ENCODE measurements at places on chromosomes 13 and 19.

DNA sequence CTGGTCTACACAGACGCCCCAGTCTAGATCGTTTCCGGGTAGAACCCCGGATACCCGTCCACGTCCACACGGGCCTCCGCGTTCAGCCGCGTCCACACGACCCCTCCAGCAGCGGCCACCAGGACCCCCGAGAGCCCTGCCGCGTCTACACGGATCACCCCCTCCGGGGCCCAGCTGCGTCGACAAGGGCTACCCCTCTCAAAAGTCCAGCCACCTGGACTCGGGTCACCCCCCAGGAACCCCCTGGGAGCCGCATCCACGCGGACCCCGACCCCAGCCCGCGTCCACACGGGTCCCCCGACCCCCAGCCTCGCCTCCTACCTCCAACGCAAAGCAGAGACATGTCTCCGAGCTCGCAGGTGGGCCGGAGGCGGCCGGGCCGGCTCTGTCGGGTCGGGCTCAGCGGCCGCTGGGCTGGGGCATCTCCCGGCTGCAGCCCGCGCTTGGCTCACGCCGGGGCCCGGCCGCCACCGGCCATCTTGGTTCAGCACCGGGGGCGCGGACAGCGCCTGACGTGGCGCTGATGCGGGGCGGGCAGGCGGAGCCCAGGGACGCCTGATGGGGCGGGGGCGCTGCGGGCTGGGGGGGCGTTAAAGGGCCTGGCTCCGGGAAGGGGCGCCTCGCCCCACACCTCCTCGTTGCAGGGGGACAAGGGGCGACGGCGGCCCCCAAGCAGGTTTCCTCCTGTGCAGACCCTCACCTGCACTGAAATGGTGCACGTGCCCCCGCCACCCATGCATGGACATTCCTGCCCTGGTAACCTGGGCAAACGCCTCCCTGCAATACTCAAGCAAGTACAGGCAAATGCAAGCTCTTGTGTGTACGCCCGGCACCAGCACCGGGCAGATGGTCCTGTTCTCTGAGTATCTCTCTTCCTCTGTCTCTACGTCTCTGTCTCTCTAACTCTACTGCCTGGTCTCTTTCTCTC is at the start of gene UNC13A:
Gene UNC13A, minus strand, starts transcription at position 498 of the 928 bp plus-strand sequence. Its CDS starts 155 bp downstream, at position 343.
- peak; percentile 34 for DNase-seq

DNA sequence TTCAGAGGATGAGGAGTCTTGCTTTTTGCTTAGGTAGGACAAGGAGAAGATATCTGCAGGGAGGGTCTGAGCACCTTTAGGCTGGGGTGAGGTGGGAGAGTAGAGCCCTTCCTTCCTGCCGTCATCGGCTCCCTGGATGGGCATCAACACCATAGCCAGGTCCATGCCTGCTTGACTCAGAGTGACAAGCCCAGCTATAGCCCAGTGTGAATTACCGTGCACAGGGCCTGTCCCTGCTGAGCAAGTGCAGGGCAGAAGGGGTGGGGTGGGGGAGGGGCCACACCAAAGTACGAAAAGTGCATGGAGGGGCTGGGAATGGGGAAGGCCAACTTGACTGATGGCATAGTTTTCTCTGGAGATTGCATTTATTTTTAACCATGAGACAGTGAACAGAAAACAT is 30.3 kb upstream of the RNF113B start:
- DNase-seq: no peak

DNA sequence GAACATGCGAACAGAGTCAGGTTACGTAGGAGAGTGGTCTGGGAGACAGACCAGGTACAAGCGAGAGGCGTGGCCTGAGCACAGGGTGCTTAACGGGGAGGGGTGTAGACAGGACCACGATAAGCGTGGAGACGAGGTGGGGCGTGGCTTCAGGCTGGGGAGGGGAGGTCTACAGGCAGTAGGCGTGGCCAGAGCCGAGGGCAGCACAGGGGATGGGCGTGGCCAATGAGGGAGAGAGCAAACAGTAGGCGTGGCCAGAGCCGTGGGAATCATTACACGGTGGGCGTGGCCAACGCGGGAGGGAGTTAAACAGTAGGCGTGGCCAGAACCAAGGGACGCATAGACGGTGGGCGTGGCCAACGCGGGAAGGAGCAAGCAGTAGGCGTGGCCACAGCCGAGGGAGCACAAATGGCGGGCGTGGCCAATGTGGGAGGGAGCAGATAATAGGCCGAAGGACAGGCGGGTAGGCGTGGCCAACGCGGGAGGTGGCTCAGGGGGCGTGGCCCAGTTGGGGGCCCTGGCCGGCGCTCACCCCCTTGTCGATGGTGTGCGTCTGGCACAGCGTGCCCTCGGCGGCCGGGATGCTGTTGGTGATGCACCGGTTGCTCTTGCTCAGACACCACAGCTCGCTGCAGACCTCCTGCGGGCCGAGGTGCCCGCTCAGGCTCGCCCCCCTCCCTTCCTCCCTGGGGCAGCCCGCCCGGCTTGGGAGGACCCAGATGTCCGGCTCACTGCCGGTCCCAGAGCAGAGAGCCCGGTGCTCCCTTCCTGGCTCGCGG is 15.2 kb upstream of the MYO1F start:
- DNase-seq: peak; percentile 87

DNA sequence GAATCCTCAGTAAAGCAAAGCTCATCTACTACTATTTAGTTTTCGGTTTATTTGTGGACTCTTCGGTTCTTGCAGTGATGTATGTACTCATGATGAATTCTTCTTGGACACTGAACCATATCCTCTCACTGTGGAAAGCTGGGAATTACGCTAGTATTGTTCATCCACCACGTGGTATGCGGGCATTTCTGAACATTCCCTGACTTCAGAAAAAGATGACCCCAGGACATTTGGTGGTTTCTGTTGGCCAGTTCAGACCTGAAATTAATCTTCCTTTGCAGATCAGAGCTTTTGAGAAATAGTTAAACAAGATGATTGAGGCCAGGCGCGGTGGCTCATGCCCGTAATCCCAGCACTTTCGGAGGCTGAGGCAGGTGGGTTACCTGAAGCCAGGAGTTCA is 25.3 kb upstream of the FBN3 start:
- DNase-seq: no peak

- no peak for DNase-seq
These were observed 404.9 kb downstream of the FGF14 start for GRCh38 chr13:101996954-101997353.

DNA sequence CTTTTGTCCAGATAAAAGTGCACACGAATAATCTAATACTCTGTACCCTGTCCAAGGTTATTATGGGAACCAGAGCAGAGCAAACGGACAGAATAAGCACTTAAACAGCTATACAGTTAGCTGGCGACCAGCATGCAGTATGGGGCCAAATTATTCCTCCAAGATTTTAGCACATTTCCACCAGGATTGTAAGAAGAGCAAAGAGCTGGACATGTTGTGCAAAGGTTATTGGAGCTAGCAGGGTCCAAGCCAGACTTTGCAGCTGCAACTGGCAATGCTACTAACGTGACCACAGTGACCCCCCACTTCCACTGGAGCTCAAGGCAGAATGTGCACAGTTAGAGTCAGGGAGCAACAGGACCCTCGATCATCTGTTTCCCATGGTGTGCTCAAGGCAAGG is 89.9 kb downstream of the COL4A1 start:
- no peak for DNase-seq

DNA sequence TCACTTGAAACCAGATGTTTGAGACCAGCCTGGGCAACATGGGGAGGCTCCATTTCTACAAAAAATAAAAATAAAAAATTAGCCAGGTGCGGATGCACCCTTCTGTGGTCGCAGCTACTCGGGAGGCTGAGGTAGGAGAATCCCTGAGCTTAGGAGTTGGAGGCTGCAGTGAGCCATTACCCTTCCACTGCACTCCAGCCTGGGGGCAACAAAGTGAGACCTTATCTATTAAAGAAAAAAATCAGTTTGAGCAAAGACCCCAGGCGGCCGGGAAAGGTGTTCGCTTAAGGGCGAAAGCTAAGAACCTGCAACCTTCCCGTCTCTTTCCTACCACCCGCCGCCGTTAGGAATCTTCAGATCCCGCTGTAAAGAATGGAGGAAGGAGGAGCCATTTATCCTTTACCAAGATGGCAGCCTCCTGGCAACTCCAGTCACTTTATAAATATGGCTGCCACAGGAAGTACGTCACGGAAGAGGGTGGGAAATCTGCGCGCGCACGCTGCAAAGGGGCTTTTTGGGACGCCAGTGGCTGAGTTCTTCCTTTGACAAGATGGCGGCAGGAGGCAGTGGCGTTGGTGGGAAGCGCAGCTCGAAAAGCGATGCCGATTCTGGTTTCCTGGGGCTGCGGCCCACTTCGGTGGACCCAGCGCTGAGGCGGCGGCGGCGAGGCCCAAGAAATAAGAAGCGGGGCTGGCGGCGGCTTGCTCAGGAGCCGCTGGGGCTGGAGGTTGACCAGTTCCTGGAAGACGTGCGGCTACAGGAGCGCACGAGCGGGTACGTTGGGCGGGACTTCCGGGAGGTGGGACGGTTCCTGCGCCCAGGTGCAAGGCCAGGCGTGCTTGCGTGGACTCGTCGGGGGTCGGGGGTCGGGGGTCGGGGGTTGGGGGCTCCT is at the start of gene NOP53:
Gene NOP53, plus strand, starts transcription at position 537 of the 892 bp plus-strand sequence. Its CDS starts 14 bp downstream, at position 551.
- DNase-seq: peak; percentile 97

DNA sequence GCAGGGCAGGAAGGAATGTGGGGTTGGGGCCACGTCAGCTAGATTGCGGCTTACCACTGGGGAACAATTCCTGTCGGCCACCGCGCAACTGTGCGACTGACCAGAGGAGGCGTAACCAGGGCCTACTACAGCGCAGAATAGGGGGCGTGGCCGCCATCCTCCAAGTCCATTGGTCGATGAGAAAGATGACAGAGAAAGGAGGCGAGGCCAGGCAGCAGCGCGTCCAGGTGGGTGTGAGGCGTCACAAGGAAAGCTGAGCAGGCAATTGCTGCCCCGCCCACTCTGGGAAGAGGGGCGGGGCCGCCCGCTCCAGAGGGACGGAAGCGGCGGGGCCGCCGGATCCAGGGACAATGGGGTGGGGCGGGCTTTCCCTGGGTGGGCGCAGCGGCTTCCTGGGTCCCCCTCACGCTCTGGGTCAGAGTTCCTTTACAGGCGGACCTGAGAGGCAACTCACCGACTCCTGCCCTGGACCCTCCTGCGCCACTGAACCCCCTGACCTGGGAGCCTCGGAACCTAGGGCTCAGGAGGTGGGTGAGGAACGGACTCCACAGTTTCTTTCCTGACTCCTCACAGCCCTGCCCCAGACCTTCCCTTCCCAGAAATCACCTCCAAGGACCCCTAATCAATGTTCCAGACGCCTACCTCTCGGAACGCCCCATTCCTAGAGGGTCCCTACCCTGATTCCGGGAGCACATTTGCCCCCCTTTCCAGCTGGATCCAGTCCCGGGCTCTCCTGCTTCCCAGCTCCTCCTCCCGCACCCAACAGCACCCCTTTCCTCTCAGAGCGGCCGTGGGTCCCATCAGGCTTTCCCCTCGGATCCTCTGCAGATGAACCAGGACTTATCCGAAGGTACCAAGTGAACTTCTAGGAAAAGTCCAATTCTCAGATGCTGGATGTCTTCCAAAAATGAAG is 101.5 kb upstream of the ZNF492 start:
- DNase-seq: no peak

GRCh38 chr13:91767651-91768050 is 369.2 kb downstream of the GPC5 start:
- DNase-seq: no peak

DNA sequence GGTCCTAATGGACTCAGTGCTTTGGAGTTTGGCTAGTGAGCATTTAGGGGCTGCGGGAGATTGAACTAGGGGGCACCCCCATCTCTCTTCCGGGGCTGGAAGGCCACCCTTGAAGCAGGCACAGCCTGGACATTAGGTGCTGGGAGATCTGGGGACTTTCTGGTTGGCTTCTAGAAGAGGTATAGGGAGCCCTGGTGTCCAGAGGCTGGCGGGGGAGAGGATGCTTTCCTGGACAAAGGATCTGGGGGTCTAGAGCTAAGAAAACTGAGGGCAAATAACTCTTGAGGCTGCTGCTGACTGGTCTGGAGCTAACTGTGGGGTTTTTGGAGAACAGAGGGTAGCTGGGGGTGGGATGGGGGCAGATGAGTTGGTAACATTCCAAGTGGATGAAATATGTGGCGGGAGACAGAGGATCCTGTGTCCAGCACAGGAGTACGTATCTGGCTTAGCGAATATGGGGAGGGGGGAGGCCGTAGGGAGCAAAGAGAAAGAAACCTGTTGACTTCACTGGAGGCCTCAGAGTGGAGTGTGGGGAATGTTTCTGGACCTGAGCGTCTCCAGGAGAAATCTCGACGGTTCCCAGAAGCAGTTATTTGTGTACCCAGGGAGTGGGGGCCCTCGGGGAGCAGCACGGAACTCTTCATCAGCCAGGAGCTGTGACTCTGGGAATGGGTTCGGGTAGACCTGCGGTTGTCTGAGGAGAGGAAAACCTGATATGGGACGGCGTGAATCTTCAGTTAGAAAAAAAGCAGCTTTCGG is 1.4 kb downstream of the HNRNPUL1 start:
- no peak for DNase-seq

DNA sequence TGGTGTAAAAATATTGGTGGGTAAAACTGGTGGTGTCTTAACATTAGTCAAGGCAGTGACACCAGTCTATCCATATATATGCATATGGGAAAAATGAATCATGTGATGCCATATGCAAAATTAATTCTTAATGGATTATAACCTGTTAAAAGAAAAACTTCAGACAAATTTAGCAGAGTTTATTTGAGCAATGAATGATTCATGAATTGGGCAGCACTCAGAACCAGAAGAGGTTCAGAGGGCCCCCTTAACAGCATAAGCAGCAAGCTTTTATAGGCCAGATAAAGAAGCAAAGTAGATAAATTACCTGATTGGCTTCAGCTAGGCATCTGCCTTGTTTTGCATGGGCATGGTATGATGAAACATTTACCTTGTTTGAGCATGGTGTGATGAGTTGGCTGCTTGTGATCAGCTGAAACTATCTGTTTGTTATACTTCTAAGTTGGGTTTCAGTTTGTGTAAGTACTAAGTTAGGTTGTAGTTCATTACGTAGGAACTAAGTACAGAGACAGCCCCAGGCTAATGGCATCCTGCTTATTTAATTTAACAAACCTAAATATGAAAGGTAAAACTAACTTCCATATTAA is 66.6 kb downstream of the DNAJC15 start:
- DNase-seq: no peak

DNA sequence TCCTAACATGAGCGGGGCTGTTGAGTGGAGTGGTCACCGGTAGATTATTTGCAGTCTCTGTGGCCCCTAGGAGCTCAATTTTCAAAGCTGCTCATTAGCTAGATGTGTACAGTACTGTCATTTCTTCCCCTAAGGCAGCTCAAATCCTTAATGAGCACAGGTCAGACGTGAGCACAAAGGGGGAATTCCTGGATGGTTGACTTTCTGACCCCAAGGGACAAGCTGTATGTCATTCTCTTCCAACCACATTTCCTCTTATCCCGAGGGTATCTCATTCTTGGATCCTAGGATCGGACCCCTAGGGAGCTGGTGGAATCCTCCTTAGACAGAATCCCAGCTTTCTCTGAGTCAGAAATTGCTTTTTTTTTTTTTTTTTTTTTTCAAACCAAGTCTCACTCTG is 5.7 kb upstream of the OR7G3 start:
- no peak for DNase-seq

DNA sequence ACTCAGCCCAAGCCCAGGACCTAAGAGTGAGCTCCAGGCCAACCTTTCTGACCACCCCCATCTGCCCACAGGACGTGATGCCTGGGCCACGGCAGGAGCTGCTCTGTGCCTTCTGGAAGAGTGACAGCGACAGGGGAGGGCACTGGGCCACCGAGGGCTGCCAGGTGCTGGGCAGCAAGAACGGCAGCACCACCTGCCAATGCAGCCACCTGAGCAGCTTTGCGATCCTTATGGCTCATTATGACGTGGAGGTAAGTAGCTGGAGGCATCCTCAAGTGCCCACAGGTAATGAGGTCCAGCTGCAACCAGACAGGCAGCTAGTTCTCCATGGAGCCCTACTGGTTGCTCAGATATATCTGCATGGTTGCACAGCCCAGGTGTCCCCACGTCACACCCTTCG is 14.8 kb downstream of the DDX39A start:
- DNase-seq: no peak

Measured in stimulated activated CD8-positive, alpha-beta memory T cell treated with anti-CD3 and anti-CD28 coated beads, Interleukin-15, amount 100 ng/mL, for 24 hours (primary cell).